ENCODE measurements at places on chromosomes 3 and 15.
A peak's percentile ranks its signal among the peaks of the same experiment; 100 is the strongest.

GRCh38 chr3:190070622-190071347 lies 49.9 kb downstream of the P3H2 start:
- DNase-seq = no peak

DNA sequence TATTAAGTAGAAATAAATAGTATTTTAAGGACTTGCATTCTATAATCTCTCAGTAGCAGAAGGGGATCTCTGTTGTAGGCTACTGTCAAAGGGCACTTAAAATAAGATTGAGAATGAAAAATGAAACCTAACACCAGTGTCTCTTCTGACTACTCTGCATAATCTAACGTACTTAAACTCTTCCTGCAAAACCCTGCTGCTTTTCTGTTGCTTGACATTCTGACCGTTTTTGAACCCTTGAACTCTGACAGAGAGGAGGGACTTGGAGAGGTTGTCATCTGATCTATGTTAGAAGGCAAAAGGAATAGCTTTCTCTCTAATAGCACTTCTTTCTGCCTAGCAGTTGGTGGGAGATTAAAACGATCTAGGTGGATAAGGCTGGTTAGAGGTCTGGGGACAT lies 204.6 kb downstream of the ZIC1 start:
- no peak for DNase-seq

GRCh38 chr15:70497661-70498060 lies 265.7 kb downstream of the UACA start:
- DNase-seq = no peak

DNA sequence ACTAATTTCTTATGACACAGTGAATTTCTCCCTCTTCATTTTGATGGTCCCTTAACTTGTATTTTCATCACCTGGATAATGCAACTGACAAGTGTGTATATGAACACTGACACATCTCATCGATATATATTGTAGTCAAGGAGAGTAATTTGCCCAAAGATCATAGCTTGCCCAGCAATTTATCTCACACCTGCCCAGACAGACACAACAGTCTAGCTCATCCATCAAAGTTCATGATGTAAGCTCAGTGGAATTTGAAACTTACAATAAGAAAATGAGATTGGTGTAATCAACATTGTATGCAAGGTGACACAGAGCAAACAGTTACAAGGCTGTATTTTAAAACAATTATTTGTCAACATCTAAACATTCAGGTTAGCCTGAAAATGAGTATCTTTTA lies 805.8 kb downstream of the NAALADL2 start:
- no peak for DNase-seq

DNA sequence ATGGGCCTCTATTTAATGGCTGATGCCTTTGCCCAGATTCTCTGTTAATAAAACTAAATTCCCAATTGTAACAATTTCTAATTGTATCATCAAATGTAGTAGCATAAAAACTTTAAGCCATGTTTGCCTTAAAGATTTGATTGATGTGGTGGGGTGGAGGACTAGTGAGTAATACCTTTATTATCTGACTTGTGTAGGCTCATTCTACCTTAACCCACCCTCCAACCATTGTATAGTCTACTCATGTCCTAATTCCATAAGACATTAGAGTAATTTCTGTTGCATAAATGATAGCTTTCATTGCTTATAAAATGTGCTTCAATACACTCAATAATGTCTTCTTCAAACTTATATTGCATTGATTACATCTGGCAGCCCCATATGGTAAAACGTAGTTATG lies 25.8 kb downstream of the SERPINI1 start:
- DNase-seq = no peak

DNA sequence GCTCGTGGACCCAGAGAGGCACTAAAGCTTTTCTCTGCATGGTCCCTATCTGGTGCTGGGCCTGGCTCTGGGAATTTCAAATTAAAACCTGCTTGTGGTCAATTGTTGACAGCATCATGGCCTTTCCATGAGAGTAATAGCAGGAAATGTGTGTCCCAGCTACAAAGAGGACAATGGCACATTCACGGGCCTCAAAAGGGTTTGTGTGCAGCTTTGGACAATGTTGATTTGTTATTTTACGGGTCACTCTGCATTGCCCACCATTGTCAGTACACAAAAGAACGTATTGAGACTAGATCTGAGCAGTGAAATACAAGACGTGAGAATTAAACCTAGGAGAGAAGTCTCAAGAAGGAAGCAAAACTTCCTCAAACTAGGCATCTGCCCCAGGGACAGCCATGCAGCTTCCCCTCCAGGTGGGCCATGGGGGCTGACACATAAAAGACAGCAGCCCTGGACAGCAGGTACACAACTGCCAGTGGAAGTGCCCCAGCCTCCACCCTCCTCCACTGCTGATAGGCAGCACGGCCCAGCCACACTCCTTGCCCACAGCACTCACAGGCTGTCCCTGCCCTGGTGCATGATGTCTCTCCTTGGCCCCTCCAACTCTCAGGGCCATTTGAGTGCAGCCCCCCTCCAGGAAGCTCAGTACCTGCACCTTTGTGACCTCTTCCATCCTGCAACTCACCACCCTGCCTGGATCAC lies 15.9 kb upstream of the LTF start:
- no peak for DNase-seq

DNA sequence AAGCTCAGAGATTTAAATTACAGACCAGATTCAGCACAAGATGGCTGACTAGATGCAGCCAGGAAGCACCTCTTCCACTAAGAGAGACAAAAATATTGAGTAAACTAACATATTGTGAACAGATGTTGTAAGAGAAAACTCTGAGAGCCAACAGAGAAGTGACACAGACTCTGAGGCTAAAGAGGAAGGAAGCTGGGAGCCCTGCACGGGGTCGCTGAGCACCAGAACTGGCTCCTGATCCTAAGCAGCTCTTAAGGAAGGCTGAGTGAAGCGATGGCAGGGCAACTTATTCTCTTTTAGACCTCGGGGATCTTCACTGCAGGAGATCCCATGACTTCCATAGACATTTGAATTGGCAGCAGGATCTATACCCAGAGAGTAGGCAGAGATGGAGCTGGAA lies 578.0 kb upstream of the GRM7 start:
- DNase-seq = no peak

DNA sequence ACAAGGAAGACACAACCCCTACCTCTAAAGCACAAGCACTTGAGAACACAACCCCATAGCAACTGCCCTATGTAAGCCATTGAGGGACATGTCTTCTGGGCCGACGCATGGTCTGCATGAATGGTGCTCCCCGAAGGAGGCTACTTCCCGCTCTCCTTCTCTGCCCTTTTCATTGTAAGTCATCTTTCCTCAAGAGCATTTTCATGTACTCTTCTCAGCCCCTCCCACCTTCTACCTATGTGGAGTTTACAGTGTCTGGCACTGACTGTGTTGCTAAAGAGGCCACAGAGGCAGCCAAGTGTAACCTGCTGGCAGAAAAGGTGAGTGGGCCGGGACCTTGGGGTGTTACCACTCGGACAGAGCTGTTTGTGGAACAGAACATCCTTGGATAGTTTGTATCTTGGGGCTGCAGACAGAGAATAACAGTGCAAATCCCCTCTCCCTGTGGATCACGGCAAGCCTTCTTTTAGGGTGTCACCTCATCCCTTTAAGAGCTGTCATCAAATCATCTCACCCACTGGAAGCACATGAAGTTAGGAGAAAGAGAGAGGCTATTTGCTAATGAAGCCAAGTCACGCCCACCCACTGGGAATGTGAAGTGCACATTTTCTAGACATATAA lies 5.6 kb downstream of the AHSG start:
- no peak for DNase-seq

GRCh38 chr3:45912435-45912834 lies 26.1 kb downstream of the CCR9 start:
- DNase-seq = no peak

DNA sequence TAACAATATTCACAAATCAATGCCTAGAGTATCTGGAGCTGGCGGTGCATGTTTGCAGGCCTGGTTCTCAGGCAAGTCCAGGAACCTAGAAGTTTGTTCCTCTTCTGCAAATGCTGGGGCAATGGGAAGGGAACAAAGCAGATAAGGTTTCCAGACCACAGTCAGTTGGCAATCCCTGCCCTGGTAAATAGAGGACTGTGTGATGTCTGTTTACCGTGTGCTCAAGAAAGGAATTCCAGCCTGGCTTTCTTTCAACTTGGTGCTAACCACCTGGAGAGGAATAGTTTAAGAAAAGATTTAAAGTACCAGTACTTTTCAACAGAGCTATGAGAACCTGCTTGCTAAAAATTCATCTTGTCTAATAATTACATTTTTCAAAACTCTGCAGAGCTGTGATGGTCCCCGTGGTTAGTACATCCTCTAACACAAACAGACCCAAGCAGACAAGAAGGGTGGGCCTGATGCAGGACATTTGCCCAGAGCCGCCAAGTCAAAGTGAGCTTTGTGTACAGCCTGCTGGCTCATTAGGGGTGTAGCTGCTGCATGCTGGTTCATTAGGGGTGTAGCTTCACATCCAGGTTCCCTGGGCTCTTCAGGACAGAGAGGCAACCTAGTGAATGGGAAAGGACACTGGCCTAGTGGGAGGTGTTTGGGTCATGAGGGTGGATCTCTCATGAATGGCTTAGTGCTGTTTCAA lies 220.5 kb downstream of the SQOR start:
- DNase-seq = peak; percentile 22

- DNase-seq = no peak
These were observed 290.6 kb upstream of the ARHGEF26 start for GRCh38 chr3:153830552-153830951.

- no peak for DNase-seq
These were observed 51.0 kb upstream of the PLXND1 start for GRCh38 chr3:129657261-129658046.

GRCh38 chr3:126555795-126556636 lies 2.7 kb downstream of the C3orf22 start:
- no peak for DNase-seq

DNA sequence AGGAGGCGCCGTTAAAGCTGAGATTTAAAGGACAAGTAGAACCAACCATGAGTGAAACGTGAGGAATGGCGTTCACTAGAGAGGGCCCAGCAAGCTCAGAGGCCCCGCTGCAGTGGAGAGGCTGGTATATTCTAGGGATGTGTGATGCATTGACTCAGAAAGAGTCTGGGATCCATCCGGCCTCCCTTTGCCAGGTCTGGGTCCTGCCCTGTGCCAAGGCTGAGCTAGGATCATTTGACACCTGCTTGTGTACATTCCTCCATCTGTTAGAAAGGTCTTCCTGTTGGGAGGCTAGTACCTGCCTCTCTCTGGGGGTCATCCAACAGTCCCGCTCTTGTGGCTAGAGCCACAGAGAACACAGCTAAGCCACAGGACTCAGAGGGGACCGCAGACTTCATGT lies 28.4 kb downstream of the CA12 start:
- DNase-seq = no peak

- DNase-seq = no peak
These were observed 43.4 kb downstream of the TSC22D2 start for GRCh38 chr3:150451329-150452048.

- DNase-seq = peak; percentile 74
These were observed 47.0 kb downstream of the ZBTB20 start for GRCh38 chr3:115099986-115100571.

DNA sequence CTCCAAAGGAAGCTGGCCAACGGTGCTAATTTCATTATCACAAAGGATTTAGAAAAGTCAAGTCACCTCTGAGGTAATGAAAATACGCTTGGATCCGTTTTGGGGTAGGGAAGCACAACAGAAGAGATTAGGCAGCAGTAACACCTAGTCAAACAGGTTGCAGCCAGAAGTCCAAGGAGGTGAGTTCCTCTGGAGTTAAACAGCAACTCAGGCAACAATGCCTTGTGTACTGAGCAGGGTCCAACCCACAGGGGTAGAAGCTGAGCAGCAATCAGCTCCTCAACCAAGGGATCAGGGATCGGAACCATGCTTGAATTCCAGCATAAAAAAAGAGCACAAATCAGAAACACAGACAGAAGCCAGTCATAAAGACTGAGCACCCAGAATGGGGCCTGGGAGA lies 88.1 kb upstream of the SPRED1 start:
- no peak for DNase-seq

DNA sequence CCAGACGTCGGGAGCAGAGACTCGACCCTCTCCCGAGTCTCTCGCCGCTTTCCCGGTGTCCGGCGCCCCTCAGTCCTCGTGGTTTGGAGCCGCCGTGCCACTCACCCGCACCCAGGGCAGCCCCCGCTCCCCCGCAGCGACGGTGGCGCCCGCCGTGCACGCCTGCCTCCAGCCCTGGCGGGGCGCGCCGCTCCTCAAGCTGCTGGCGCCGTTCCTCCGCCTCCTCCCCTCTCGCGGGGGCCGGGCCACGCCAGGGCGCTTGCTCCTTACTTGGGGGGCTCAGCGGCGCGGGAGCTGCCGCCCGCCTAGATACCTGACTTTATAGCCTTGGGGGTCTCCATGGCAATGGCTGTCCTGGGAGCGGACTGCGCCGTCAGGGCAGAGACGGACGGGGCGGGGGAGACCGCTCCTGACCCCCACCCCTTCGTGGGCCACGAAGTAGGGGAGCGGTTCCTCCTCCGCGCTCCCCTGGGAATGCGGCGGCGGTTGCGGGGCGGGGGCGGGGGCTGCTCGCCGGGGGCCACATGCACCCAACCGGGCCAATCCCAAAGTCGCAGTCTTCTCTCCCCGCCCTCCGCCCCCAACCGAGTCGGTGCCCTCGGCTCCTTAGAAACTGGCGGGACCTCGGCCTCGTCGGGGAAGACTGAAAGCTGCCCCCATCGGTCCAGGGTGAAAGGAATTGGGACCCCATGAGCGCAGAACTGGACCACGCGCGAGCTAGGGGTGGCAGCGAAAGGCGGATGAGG lies at the start of gene ANKRD63:
ANKRD63 (minus strand) TSS at position 196 of the 746 bp plus-strand sequence. CDS start 478 bp downstream, outside the sequence.
- DNase-seq = no peak

DNA sequence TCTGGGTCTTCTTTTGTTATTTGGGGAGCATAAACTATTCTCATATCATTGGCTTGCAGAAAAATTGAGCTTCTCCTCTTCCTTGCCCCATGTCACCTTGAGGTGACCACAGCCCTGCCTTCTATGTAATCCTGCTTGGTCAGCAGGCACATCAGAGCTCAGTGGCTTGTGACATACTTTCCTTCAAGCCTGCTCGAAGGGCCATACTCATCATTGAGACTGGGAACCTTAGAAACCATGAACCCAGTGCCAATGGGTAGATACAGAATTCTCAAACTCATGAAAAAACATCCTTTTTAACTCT lies 3.7 kb upstream of the CCR2 start:
- DNase-seq = no peak

GRCh38 chr3:127700406-127700805 lies 27.7 kb downstream of the ABTB1 start:
- DNase-seq = no peak

DNA sequence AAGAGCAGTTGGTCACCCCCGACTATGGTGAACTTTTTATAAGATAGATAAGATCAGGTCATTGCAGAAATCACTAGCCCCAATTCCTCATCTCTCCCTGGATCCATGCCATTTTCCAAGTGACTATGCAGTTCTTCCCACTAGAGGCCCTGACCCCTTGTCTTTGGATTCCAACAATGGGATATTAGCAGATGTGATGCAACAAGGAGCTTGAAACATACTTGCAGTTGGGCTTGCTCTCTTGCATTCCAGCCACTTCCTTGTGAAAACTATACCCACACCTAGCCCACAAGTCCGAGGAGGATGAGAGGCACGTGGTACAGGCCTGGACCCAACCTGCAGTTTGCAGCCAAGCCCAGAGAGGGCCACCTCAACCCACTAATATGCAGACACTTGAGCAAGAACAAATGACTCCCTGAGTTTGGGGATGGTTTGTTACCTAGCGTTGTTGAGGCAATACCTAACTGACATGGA lies 60.6 kb downstream of the SUCLG2 start:
- no peak for DNase-seq
